ENCODE measurements at places on chromosomes 2 and 18.
A peak's percentile ranks its signal among the peaks of the same experiment; 100 is the strongest.

- DNase-seq: no peak
These were observed 78.7 kb downstream of the GRB14 start for GRCh38 chr2:164542581-164543021.

- DNase-seq: peak; percentile 36
These were observed 91.4 kb downstream of the TRIB2 start for GRCh38 chr2:12807907-12808810.

GRCh38 chr2:132424526-132425121 lies 8.0 kb downstream of the GPR39 start:
- peak; percentile 9 for DNase-seq

DNA sequence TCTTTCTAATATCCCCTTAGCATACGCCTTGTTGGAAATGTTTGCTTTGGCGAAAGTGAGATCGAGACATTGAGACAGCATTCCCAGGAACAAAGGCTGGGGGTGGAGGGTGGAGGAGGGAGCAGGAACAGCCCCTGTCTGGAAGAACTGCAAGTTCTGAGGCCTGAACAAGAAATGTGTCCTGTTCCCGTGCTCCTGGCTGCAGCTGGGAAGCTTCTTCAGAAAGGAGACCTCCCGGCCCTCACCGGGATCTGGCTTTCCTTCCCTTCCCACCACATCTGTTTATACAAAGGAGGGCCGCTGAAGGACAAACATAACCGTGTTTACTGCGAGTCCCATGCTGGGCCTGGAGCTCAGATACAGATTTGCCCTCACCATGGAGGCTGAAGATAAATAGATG lies 35.9 kb downstream of the AFF3 start:
- no peak for DNase-seq

DNA sequence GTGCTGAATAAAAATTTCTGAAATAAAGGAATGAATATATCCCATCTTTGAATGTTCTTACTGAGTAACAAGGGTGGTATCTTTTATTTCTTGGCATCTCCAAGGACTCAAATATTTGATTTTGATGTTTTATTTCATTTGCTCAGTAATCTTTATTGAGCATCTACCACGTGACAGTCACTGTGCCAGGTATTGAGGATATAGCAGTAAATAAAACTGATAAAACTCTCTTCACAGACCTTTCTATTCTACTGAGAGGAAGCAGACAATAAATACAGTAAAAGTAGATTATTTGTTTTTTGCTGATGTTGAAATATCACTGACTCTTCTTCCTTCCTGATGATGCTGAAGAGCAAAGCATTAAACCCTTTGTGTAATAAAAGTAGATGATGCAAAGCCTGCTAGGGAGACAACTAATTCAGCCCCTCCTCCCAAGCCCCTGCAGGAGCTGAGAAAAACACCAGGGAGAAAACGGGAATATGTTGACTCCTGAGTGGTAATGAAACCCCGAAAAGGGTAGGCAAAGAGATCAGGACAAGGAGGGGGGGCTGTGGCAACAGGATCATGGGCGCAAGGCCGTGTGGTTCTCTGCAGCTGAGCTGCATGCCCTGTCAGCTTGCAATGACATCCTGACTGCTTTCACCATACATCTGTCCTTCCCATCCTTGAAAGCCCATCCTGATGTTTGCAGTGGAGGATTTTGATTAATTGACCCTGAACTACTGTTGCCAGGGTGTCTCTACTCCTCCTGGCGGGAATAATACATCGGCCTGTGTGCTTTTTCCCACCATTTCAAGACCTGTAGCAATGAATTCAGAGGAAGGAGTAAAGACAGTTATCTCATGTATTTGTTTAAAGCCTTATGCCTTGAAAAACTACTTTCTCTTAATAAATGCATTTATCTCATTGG lies 117.4 kb downstream of the EML6 start:
- no peak for DNase-seq

DNA sequence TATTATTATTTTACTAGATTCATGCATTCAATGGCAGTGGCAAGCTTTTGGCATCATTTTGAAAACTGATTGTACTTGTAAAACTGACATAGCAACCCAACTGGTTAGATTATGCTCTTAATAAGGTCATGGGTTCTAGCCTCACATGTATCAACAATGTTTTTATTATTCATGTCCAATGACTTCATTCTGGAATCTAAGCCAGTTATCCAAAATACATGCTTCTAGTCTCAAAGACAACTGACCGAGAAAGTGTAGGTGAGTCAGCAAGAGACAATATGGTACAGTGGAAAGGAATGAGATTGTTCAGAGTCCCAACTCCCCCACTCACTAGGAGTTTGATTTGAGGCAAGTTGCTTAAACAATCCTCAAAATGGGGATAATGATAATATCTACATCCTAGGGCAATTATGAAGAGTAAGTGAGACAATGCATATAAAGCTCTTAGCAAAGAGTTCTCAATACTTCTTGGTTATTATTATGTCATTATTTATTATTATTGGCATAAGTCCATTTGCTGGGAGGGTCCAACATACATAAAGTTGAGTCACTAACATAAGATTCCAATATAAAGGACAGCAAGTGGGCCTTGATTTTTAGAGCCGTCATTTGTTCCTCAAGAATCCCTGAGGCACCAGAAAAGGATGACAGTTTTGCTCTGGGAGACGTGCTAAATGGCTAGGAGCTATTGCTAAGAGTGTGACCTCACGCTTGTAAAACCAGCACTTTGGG lies 99.4 kb downstream of the NEB start:
- no peak for DNase-seq

DNA sequence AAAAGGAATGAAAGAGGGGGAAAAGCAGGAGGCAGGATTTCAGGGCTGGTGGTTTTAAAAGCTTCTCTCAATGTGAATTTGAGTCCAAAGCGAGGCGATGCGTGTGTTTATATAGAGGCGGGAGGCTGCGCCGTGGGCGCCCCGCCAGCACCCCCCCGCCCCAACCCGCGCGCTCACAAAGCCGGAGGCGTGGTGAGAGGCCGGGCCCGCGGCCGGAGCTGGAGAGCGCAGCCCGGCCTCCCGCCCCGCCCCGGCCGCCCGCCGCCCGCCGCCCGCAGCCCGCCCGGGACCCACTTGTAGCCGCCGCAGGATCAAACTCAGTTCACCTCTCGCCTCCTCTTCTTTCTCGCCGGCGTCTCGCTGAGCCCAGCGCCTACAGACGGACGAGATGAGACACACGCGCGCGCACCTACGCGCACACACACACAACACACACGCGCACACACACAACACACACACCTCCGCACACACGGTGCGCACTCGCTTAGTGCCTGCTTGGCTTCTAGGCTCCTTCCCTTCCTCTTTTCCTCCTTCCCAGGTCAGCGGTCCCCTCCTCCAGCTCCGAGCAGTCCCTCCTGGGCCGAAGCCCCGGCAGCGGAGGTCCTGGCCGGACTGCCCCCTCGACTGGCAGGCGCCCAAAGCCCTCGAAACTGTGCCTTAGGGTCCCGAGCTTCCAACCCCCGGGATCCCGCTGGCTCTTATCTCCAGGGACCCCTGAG lies 1.3 kb upstream of the CYP26B1 start:
- peak; percentile 69 for DNase-seq

DNA sequence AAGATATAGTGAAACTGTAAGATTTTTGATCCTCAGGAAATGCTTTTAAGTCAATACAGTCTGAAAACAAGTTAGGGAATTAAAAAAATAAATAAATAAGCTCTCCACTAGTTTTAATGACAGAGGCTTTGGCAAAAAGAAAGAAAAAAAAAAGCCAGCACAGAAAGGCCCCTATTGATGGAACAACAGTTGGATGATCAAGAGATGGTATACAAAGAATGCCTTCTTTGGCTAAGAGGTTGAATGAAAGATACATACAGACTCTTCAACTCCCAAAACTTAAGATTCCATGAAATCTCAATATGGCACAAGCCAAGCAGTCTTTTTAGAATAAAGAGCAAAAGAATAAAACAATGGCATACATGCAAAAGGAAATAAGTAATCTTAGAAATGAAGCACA lies 64.0 kb upstream of the GALNT5 start:
- no peak for DNase-seq

GRCh38 chr2:236171680-236172254 lies 3.6 kb upstream of the GBX2 start:
- peak; percentile 80 for DNase-seq

- no peak for DNase-seq
These were observed 66.7 kb upstream of the FAM136A start for GRCh38 chr2:70368545-70368944.

DNA sequence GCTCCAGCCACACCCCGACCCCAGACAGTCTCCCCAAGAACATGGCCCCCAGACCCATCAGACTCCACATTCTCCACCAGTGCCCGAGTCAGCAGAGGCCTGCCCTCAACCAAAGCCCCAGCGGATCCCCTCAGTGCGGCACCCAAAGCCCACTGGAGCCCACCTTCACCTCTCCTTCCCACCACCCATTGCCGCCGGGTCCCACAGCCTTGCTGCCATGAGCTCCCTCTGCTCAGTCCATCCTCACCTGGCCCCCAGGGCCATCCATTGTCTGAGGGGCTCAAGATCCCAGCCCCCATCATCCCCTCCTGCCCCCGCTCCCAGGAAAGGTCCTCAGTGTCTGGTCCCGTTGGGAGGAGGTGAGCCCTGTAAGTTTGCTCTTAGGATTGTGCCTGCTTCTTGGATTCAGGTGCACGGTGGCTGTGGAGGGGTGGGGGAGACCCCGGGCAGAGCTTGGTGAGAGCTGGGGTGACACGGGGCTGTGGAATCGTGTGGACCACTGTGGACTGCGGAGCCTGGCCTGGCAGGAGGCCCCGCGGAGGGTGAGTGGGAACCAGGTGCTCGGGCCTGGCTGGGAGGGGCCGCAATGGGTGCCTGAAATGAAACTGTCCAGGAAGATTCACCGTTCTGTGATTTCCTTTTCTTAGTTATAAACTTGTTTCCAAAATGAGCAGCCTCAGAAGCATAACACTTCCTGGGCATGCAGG lies 32.7 kb upstream of the GPC1 start:
- no peak for DNase-seq

DNA sequence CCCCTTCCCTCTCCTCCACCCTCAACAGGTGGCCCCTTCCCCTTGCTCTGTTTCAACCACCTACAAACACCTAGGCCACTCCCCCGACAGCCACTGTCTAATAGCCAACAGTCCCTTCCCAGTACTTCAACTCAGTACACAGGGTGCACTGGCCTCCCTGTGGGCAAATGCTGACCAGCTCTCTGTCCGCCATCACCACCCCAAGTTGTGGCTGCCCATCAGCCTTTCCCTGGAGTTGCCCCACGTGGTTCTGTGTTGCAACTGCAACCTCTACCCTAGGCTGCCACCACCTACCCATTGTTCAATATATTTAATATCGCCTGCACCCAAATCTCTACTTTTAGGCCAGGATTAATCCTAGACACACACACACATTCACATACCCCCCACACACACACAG lies 173.5 kb downstream of the MREG start:
- no peak for DNase-seq

GRCh38 chr2:169018390-169018789 lies 12.7 kb downstream of the ABCB11 start:
- DNase-seq: no peak

GRCh38 chr18:79794846-79795245 lies 2.9 kb upstream of the KCNG2 start:
- DNase-seq: no peak

- no peak for DNase-seq
These were observed 4.0 kb downstream of the DGKD start for GRCh38 chr2:233358335-233358734.

- no peak for DNase-seq
These were observed 810.5 kb downstream of the SLC4A3 start for GRCh38 chr2:220437938-220438337.
